ENCODE measurements at places on chromosomes 5 and 9. TPM values are rescaled to one million over a fixed set of nuclear protein-coding genes. Genes with fewer than 3 reads are reported as not detected.

The DCAF12 gene
- 35.0 TPM for total RNA-seq

The LCN1 gene
- total RNA-seq = not detected

The PCA3 gene
- total RNA-seq = not detected

The BRD8 gene
- 61.4 TPM for total RNA-seq

The GPSM1 gene
- total RNA-seq = 9.6 TPM

The HRH2 gene
- 16.9 TPM for total RNA-seq

The PCDHB3 gene
- total RNA-seq = not detected

The MARCOL gene
- not detected for total RNA-seq

The GPX8 gene
- total RNA-seq = not detected

The PCDHGA6 gene
- 0.05 TPM for total RNA-seq

The IFT74 gene
- total RNA-seq = 11.6 TPM

The STKLD1 gene
- 0.40 TPM for total RNA-seq

The CNTFR gene
- not detected for total RNA-seq
